ENCODE measurements at places on chromosomes 6 and 20. TPM values are rescaled to one million over a fixed set of nuclear protein-coding genes. Genes with fewer than 3 reads are reported as not detected.

Gene MMP24OS
- 16.5 TPM for total RNA-seq

Gene WFDC10B
- not detected for total RNA-seq

DNA sequence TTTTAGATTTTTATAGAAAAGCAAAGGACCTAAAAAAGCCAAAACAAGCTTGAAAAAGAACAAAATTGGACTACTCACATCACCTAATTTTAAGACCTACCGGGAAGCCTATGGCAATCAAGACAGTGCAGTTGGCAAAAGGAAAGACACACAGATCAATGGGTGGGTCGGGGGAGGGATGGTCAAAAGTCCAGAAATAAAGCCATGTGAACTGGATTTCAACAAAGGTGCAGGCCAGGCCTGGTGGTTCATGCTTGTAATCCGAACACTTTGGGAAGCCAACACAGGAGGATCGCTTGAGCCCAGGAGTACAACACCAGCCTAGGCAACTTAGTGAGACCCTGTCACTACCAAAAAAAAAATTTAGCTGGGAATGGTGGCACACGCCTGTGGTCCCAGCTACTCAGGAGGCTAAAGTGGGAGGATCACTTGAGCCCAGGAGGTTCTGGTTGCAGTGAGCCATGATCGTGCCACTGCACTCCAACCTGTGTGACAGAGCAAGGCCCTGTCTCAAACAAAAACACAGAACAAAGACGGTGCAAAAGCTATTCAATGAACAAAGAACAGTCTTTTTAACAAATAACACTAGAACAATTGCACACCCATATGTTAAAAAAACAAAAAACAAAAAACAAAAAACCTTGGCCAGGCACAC, 34.5 kb downstream of the NUP153 start:
- no peak for DNase-seq

- no peak for DNase-seq
Observed at GRCh38 chr6:130624046-130624445, 203.2 kb upstream of the SMLR1 start.

GRCh38 chr20:50848341-50848808, 53.5 kb downstream of the BCAS4 start:
- no peak for DNase-seq

Gene SLC44A4
- 0.54 TPM for total RNA-seq

Gene SNRPB2
- total RNA-seq, result 125 TPM

GRCh38 chr6:127457456-127458064, 1.6 kb downstream of the KIAA0408 start:
- DNase-seq, result no peak
